ENCODE measurements at places on chromosomes 16 and 17. TPM values are rescaled to one million over a fixed set of nuclear protein-coding genes. Genes with fewer than 3 reads are reported as not detected.

- DNase-seq: no peak
Observed at GRCh38 chr16:23924128-23924527, 88.3 kb downstream of the PRKCB start.

The CHMP6 gene
- polyA plus RNA-seq: 44.8 TPM

The MEAK7 gene
- 2.5 TPM for polyA plus RNA-seq

- DNase-seq: no peak
Observed at GRCh38 chr17:14150619-14151018, 81.3 kb downstream of the COX10 start.

The PMFBP1 gene
- polyA plus RNA-seq: 0.23 TPM

The USP43 gene
- not detected for polyA plus RNA-seq

GRCh38 chr17:42566215-42566882, 551 bp upstream of the MLX start:
- DNase-seq: no peak

DNA sequence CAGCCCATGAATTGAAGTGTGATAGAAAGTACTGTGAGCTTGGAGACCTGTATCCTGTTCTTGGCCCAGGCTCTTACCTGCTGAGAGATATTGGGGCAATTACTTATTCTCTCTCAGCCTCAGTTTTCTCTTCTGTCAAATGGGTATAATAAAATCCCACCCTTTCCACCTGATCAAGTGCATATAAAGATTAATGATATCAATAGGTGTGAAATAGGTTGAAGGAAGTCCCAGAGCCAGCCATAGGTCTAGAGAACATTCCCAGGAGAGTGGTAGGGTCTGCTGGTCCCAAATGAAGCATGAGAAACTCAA, 81.2 kb downstream of the GNAO1 start:
- no peak for DNase-seq

DNA sequence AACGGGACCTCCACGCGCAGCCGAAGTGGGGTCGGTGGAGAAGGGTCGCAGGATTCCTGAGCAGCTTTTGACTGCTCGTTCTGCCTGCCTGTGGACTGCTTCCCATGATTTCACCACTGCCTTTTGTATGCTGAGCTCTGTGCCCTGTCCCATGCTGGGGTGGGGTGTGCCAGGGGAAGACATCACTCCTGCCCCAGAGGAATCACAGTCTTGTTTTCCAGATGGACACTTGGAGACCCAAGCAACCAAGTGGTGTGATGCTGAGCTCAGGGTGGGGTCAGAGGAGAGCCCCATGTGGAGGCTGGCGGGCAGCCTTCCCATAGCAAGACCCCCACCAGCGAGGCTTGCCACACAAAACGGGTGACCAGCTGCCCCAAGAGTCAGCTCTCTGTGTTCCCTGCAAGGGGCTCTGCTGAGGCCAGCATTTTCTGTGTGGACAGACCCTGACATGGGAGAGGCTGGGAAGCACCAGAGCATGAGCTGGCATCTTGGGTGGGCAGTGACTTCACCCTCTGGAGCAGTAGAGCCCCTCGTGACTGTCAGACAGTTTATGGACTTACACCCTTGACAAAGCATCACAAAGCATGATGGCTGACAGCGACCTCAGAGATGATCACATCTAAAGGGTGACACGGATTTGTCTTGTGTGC, 111.9 kb downstream of the GNAO1 start:
- DNase-seq: no peak

- no peak for DNase-seq
Observed at GRCh38 chr17:9006175-9006767, 15.0 kb upstream of the NTN1 start.

The RUNDC3A gene
- 0.16 TPM for polyA plus RNA-seq

GRCh38 chr16:80346111-80346632, 194.6 kb upstream of the DYNLRB2 start:
- no peak for DNase-seq

All from naive B cell (primary cell).